MCF 10A (cell line): ENCODE measurements at places on chromosomes 16 and 17.

DNA sequence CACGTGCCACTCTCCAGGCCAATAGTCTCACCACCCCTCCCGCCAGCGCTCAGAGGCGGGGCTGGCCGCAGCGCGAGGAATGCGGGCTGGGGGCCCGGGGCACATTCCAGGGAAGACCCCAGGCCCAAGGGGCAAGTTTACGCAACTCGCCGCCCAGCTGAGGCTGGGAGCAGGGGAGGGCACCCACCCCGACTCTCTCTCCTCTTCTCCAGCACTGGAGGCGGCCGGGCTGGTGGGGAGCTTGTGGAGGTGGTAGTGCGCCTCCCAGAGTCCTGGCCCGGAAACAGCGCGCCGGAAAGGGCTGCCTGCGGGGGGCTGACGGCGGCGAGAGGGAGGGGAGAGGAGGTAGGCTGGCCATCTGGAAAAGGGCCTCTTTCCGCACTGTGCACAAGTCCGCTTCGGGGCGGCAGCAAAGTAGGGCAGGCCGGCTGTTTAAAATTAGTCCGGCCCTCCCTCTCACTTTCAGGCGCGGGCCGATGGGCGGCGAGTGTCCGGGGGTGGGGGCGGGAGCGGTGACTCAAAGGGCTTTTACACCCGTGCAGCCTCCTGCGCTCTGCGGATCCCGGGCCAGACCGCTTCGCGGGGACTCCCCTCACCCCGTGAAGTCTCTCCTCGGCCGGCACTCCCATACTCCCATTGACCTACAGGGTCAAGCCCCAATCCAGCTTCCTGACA, 1.1 kb downstream of the FHOD1 start:
- peak; percentile 89 for DNase-seq

GRCh38 chr17:30524847-30525246, 47.6 kb downstream of the GOSR1 start:
- DNase-seq = no peak

GRCh38 chr17:18185832-18186626, 2.4 kb downstream of the ALKBH5 start:
- DNase-seq = no peak

DNA sequence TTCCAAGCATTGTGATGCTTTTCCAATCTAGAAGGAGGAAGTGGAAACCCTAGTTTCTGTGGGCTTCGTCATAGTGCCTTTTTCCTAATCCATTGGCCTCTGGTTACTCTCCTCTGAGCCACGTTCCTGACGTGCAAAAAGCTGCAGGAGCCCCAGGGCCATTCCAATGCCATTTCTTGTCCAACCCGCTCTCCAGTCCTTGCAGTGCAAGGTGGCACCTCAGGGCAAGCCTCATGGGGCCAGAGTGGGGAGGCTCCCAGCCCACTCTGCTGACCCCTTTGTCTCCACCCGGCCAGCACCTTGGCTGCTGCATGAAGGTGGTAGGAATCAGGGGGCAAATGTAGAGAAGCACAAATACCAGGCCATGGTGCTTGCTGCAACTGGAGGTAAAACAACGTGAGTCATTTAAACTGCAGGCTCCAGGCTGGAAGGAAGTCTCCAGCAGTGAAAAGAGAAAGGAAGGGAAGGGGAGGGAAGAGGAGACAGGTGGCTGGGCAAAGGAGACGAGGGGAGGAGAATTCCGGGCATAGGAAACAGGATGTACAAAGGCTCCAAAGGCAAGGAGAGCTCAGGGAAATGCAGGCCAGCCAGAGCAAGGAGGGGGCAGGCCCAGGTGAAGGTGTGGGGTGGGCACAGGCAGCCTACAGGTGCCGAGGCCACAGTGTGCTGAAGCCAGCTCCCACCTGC, 168.2 kb upstream of the TNRC6C start:
- no peak for DNase-seq

DNA sequence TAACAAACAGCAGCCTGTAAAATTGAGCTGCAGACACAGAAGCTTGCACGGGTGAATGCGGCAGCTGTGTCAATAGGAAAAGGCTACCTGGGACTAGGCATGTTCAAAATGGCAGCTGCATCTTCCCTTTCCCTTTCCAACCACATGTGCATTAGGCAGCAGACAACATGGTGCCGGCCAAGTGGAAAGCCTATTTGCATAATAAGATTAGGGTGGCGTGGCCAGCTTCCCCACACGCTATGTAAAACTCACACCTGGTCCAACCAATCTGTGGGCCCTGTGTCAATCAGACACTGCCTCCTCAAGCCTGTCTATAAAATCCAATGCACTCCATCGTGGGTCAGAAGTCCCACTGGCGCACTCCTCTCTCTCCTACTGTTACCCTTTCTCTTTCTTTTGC, 61.0 kb upstream of the RBBP6 start:
- no peak for DNase-seq

DNA sequence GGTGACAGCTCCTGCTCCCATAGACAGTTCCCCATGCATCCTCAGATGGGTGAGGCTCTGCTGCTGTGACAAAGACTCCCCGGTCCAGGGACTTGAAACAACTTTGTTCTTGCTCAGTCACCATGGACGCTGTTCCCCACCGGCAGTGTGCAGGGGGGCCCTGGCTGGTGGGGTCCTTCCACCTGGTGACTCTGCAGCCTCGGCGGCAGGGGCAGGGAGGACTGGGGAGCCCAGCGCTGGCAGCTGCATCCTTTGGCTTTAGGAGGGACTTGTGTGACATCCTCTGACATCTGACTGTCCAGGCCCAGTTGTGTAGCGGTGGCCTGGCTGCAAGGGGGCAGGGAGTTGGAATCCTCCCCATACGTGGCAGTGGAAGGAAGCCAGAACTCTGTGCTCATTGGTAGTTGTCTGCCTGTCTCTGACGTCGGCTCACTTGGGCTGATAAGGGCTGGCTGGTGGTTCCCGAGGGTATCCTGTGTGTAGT, 107.3 kb downstream of the CMIP start:
- no peak for DNase-seq

DNA sequence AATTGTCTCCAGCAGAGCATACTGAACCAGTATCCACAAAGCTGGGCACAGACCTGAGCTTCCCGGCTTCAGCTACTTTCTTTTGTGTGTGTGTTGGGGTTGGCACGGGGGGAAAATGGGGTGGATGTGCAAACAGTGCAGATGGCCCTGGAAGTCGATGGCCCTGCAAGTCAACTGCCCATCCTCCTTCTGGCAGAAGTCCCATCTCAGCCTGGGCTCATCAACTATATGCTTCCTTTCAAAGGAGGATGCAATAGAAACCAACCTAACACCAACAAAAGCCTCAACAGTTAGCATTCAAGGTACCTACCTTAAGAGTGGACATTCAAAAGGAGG, 55.7 kb downstream of the SOX9 start:
- no peak for DNase-seq

GRCh38 chr16:82653550-82654511, 27.1 kb downstream of the CDH13 start:
- peak; percentile 89 for DNase-seq

- DNase-seq = no peak
Measured at GRCh38 chr17:61457226-61457983, 5.2 kb downstream of the TBX4 start.

DNA sequence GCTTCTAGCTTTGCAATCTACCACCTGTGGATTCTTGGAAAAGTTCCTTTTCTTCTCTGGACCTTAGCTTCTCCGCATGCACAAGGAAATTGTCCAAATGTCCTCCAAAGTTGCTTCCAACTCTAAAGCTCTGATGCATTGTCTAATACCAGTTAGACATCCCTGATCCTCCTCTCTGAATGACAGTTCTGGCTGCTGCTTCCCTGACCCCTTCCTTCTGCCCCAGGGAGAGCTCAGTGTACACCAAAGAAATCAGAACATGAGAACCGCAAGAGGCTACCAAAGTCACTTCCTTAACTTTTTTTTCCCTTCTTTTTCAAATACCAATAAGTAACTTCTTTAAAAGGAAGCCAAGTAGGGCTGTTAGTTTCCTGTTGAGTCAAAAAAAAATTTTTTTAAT, 79.7 kb upstream of the CES5A start:
- DNase-seq = no peak

DNA sequence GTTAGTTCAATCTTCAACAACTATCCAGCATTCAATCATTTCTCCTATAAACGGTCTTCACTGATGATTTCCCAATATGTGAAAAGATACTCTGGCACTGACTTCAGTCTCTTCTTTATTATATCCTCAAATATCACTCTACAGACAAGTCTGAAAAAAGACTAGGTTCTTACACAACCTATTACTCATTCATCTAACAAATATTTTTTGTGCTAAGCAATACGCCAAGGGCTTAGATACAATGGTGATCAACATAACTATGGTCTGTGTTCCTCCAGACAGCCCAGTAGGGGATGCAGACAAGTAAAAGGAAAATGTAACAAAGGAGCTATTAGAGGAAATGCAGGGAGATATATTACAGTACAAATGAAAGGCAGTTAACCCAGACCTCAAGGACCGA, 63.9 kb downstream of the MYO1D start:
- DNase-seq = peak; percentile 38

DNA sequence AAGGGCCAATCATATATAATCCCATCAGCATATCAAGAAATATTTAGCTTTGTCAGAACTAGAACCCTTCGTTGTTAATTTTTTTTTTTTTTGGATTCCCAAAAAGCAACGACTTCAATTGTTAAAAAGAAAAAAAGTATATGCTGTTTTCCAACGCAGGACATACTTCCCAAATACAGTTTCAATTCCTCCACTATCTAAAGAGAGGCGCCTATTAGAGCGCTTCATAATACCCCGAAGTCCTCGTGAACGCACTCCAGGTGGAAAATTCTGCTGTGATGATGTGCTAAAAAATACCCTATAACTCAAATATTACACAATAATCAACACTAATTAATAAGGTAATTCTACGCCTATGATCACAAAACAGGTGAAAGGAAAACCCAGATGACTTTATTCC, 20.8 kb downstream of the GNA13 start:
- DNase-seq = no peak

- no peak for DNase-seq
Measured at GRCh38 chr17:44207743-44208142, 8.1 kb upstream of the ATXN7L3 start.

GRCh38 chr16:71493213-71493612, 4.1 kb upstream of the ZNF19 start:
- no peak for DNase-seq

DNA sequence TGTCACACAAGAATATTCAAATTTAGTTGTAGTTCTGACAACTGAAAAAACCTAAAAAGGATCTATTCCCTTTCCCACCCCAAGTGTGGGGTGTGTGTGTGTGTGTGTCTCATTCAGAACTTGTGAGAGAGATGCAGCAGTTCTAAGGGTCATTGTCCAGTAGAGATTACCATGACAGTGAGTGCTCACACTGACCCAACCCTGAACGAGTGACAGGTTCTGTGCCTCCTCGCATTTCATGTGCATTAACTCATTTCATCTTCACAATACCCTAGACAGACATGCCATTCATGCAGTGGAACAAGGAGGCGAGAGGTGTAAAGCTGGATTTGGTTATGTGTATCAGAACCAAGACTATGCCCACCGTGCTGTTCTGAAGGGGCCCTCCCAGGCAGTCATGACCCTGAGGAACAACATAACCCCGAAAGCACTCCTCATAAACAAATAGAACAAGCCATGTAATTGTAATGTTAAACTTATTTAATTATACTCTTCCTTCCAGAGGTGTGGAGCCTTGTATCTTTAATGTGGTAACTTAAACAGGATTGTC, 102.1 kb downstream of the CLEC16A start:
- DNase-seq = no peak

DNA sequence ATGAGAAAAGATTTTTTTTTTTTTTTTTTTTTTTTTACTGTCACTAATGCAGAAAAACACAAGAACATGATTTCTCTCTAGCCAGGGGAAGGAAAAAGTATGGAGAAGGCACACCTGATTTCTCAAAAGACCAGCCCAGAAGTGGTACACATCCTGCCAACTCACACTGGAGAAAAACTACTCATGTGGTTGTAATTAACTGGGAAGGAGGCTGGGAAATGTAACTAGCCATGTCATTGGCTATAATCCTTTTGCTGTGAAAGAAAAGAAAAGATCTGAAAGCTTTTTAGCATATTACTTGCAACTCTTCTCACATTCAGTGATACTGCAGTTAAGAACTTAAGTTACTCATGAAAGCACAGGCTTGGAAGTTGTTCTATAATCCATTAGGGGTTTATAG, 195.9 kb upstream of the PMFBP1 start:
- DNase-seq = no peak

DNA sequence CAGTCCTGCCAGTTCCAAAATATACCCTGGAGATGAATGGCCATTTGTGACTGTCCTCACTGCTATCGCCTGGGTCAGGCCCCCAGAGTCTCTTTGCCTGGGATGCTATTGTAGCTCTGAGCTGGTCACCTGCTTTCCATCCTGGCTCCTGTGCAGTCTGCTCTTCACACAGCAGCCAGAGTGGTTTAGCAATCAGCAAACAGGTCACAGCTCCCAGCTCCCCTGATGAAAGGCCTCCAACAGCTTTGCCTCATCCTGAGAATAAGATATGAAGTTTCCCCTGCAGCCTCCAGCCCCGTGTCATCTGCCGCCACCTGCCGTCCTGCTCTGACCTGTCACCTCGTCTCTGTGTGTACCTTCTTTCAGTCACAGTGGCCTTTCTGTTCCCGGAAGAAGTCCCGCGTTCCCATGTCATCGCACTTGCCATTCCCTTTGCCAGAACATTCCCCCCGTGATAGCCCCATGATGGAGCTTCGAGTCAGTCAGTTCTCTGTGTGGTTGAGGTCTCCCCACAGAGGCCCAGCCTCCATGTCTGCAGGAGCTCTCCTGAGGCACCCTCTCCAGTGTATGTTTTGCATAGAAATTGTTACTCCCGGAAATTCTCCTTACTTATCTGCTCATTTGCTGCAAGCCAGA, 281.5 kb downstream of the SNX29 start:
- no peak for DNase-seq

- DNase-seq = no peak
Measured at GRCh38 chr17:28029044-28029443, 13.4 kb upstream of the NLK start.

DNA sequence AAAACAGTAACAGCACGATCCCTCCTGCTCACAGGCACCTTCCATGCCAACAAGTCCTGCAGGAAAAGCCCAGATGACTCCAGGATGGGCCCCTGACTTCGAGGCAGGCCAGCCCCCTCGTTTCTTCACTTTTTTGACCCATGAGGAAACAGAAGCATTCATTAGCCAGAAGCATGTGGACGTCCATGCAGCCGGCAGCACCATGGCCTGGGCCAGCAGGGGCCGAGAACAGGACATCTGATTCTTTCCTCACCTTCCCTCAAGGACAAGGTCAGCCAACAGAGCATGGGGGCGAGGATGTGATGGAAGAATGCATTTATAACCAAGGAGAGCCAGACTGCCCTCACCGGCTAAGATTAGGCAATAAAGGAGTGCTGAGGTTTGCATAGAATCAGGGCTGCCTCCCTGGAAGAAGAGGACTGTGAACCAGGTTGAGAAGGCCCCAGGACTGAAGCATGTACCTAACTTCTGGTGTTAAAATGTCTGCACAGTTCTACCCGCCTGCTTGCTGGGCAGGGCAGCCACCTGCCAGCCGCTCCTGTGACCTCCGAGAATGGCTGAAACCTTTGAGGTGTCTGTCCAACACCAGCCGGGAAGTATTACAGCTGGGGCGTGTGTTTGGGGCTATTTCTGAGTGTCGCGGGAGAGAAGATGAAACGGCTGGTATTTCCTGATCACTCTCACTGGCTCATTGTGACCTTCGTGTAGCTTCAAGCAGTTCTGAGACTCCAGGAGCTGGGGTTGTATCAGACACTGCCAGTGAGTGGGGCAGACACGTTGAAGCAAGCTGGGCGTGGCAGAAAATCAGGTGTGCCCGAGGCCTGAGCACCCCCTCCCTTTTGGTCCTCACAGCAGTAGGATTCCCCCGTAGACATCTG, 94.0 kb upstream of the TNRC6C start:
- no peak for DNase-seq

GRCh38 chr17:17412326-17412725, 64.5 kb upstream of the MED9 start:
- DNase-seq = peak; percentile 36

GRCh38 chr16:21218153-21218552, 6.8 kb upstream of the ZP2 start:
- DNase-seq = peak; percentile 21
